Daoy (cell line): ENCODE measurements at places on chromosomes 16 and 17. TPM values are rescaled to one million over a fixed set of nuclear protein-coding genes. Genes with fewer than 3 reads are reported as not detected.

- DNase-seq: peak; percentile 49
These were observed 1.3 kb downstream of the RAB37 start for GRCh38 chr17:74738051-74738996.

DNA sequence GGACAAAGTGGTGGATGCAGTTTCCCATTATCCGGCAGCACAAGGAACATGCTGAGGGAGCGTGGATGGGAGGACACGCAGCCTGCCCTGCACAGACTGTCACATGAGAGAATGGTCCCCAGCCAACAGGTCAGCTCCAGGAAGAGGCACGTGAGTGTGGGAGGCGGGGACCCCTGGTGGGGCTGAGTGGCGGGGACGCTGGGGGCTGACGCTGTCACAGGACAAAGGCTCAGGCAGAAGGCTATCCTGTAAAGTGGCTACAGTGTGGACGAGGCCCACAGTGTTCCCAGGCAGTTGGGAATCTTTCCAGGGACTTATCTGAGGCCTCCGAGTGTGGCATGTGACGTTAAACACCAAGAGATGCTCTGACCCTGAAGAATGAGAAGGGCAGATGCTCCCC lies 30.4 kb downstream of the MBTPS1 start:
- DNase-seq: no peak

DNA sequence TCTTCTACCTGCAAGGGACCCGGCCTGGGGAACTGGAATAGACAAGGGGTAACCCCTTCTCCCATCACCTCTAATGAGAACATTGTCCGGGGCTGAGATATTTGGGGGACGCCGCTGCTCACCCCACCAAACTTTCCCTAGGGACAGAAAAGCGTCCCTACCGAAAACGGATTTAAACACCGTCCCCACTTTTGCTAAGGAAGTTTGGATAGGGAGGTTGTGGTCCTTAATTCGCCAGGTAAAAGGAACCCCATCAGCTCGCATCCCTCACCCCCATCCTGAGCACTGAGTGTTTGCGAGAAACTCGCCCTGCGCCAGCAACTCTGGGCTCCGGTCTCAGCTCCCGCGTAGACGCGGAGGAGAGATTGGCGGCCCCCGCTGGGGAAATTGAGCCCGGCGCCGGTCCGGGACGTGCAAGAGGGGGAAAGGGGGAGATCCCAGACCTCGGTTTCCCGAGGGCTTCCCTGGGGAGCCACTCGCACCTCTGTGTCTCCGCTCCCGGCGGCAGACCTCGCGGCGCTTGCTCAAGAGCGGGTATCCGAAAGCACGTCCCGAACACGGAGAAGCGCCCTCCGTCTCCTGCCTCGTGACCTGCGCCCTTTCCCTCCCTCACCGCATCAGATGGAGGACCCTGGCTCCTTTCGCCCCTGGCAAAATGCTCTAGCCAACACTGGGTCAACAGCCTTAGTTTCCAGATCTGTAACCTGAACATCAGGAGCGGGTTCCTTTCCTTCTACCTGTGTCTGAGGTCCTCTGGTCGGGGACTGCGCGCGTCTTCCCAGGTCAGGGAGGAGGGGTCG lies 3.1 kb upstream of the SOX9 start:
- DNase-seq: peak; percentile 37

- DNase-seq: no peak
These were observed 14.5 kb downstream of the TRAF7 start for GRCh38 chr16:2170080-2170479.

- DNase-seq: no peak
These were observed 37.3 kb upstream of the ABR start for GRCh38 chr17:1217089-1217385.

DNA sequence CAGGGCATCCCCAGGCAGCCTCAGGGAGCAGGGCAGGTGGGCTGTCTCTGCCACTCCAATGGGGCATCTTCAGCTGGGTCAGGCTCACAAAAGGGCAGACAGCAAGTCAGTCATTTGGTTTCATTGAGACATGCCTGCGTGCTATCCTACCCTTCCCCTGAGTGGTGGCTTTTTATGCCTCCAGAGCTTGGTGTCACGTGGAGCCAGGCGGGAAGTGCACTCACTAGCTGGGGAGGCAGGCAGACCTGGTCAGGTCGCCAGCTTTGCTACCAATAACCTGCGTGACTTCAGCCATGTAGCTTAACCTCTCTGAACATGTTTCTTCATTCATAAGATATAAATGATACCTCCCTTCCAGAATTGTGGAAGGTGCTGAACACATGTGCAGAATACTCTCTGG lies 415.0 kb downstream of the SOX9 start:
- no peak for DNase-seq

- DNase-seq: no peak
These were observed 42.5 kb downstream of the ERN1 start for GRCh38 chr17:64087252-64088005.

DNA sequence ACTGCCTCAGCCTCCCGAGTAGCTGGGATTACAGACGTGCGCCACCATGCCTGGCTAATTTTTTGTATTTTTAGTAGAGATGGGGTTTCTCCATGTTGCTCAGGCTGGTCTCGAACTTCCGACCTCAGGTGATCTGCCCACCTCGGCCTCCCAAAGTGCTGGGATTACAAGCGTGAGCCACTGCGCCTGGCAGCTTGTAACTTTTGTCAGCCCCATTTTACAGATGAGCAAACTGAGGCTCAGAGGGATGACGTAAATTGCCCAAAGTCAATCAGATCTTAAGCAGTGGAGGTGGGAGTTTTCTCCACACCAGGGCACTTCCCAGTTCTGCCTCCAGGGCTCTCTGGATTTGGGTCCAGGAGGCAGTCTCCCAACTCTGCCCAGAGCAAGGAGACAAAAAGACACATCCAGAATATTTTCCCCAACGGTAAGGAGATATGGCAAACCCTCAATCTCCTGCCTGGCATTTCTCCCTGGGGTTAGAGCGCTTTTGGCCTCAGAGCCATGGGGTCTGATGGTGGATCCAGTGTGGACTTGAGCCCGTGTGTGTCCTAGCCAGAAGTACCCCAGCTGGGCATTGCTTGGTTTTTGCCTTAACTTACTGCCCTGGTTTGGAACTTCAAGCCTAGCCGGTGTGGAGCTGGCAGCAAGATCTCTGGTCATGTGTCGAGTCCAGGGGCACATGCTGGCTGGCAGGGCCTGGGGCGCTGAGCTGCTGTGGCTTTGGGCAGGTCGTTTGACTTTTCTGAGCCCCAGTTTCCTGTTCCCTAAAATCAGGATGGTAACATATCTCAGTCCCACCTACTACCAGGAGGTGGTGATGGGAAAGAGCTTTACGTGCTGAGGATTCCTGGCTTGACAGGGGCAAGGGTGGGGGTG lies 3.4 kb downstream of the ADAM11 start:
- no peak for DNase-seq

GRCh38 chr16:84751947-84752346 lies 52.1 kb downstream of the USP10 start:
- DNase-seq: no peak

GRCh38 chr16:3665508-3665907 lies 11.0 kb downstream of the DNASE1 start:
- DNase-seq: no peak

- no peak for DNase-seq
These were observed 27.8 kb downstream of the PIPOX start for GRCh38 chr17:29070781-29071180.

GRCh38 chr17:27525836-27526603 lies 69.8 kb downstream of the KSR1 start:
- no peak for DNase-seq

DNA sequence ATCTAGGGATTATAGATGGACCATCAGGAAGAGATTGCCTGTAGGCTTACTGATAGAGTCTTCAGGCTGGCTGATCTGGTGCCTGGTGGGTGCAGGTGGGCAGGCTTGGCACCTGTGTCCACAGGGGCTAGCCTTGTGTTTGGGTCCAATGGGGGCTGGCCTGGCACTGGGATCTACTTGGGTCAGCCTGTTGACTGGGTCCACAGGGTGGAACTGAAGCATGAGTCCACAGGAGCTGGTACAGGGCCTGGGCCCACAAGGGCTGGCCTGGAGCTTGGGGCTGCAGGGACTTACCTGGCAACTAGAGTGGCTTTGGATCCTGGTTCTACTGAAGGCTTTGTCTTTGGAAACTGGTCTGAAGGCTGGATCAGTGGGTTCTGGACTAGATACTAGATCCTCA lies 1217.7 kb downstream of the CDH11 start:
- DNase-seq: no peak

DNA sequence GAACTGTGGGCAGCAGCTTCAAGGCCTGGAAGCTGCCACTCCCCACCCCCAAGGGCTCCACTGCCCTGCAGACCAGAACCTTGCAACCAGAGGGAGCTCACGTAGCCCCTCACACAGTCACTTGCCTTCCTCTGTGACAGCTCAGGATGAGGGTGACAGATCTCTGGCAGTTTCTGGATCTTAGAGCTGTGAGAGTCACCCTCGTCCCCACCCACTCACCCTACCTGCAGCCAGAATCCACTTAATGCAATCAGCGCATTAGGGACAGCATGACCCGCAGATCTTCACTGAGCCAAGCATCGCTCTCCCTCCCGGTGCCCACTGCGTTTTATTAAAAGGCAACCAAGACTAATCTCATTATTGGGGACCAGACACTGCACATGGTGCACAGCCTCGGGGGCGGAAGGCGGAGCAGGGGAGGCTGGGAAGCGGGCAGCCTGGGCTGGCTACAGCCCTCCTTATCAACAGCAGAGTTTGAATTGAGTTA lies 3.5 kb downstream of the CYB561 start:
- no peak for DNase-seq

DNA sequence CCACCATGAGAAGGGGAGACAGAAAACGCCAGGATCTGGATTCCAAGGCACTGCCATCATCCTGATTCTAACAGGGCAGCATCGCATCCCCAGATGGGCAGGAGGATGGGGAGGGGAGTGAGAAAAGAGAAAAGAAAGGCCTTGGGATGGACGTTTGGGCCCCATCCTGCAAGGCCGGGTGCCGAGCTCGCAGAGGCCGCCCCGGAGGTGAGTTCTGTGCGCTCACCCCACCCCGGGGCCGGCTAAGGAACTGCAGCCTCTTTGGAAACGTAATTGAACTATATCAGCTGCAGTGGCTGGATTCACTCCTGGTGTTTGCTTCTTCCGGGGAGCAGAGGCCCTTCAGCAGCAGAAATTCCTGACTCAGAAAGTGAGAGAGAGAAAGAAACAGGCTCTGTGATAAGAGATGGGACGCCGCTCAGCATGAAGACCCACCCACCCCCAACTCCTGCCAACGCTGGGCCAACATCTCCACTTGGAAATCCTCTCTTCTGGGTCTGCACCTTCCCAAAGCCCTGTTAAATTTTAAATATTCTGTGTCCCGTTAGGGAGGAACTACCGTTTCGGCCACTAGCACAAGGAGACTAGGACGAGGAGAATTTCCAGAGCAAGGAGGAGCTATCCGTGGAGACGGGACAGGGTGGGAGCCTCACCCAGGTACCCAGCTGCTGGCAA lies 8.5 kb upstream of the SSTR2 start:
- peak; percentile 77 for DNase-seq

TEX14 gene
- total RNA-seq: not detected in 2 replicates

PCTP gene
- total RNA-seq: 5.9 and 8.1 TPM in 2 replicates

TRIM72 gene
- total RNA-seq: not detected in 2 replicates

HNF1B gene
- not detected in 2 replicates for total RNA-seq

MT1F gene
- 0.29 TPM in 1 of 2 replicates, not detected in the other for total RNA-seq

ATP1B2 gene
- not detected in 2 replicates for total RNA-seq

CD300LB gene
- not detected in 2 replicates for total RNA-seq

TBC1D3 gene
- 0.69 and 1.1 TPM in 2 replicates for total RNA-seq

KRT12 gene
- total RNA-seq: not detected in 2 replicates

PRR15L gene
- not detected in 2 replicates for total RNA-seq
